ENCODE measurements at places on chromosomes 2 and 18.

DNA sequence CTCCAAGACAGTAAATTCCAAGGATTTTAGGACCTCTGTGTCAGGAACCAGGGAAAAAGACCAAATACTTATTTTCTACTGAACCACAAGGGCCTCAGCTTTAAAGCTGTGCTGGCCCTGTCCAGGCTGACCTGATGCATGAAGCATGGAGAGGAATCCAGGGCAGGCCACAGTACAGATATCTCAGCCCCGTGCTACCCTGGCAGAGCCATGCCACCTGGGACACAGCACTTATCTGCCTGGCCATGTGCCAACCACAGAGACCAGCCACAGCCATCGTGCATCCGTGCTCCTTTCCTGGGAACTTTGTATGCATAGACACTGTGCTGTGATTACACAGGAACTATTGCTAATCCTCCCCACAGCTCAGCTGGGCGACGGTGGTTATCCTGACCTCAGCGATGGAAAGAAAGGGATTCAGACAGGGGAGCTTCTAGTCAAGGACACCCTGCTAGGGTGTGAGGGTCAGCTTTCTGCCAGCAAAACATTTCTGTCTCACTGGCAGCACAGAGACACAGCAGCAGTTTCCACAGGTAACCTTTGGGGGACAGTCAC lies 687.4 kb upstream of the ID2 start:
- DNase-seq: no peak

DNA sequence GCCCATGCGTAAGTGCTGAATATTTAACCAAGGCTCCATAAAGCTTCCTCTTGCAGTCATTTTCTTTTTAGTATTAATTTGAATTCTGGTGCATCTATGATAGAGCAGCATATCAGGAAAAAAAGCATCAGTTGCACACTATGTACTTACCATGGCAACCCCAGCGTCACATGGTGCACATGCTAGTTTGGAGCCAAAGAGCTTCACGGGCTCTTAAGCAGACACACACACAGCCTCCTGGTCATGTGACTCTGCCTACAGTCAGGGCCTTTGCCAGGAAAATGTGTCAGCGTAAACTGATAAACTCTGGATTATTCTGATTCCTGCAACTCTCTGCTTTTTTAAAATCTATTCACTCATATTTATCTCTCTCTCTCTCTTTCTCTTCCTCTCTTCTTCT lies 30.2 kb downstream of the NYAP2 start:
- DNase-seq: no peak

DNA sequence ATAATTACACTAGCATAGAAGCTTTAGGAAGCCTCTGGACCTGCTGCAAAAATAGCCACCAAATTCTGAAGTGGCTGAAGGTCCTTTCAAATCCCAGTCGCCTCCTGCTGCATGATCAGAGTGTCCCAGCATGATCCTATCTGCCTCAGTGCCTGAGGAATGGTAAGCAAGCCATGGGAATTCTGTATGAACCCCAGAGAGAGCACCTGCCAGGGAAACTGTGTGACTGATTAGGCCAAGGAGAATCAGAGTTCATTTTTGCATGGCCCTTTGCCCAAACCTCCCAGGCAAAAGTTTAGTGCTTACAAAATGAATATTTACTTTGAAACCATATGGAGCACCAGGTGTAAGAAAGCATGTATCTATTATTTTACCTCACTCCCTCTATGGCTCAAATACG lies 221.4 kb downstream of the ARL4C start:
- DNase-seq: no peak

DNA sequence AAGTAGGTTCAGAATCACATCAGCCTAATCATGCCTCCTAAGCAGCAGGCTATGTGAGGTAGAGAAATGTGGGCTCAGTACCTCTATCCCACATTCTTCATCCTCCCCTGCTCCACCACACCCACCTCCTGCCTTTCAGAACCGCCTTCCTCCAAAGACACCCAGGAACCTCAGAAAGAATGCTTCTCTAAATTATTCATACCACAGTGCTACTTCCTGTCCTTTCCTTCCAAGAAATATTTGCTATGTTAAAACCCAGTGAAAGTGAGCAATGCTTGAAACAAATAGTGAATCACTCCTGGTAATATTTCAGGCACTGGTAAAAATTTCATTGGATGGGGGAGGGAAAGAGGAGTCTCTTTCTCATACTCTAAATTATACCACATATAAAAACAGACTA lies 24.0 kb upstream of the CREB1 start:
- peak; percentile 93 for DNase-seq

DNA sequence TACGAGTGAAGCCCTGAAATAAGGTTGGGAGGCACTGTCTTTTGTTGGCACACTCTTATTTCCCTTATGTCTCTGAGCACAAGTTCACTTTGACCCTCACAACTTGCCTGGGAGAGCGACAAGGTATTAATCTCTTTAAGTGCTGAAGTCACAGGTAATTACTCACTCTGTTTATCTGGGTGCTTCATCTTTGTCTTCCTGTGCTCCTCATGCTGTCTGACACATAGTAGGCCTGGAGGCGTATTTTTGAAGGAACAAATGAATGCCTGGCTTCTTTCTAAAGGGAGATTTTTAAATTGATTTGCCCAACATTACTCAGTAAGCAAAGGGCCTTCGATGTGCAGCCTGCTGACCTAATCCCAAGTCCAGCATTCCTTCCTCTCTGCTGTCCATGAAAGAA lies 507.1 kb upstream of the TNP1 start:
- DNase-seq: no peak

GRCh38 chr2:172261292-172261691 lies 158.6 kb upstream of the DLX2 start:
- peak; percentile 93 for DNase-seq

DNA sequence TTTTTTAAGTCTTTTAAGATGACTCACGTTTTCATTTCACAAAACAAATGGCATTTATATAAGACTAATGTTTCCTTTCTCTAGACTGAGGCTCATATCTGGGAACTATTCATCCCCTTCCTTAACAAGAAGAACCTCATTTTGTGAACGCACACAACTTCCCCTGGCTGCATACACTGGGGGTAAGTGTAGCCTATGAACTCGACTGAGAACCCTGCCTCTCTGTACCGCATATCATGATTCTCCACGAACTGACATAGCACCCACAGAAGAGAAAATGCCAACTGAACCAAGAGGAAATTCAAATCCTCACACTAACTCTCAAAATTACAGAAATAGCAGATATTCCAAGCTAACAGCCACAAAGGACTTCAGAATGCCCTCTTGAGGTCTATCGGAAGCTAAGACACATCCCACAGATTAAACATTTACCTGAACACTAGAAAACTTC lies 236.7 kb downstream of the TCF4 start:
- DNase-seq: no peak

- no peak for DNase-seq
These were observed 23.4 kb upstream of the TMEM37 start for GRCh38 chr2:119408221-119408619.

- DNase-seq: no peak
These were observed 610.2 kb downstream of the ZEB2 start for GRCh38 chr2:143909577-143910353.

DNA sequence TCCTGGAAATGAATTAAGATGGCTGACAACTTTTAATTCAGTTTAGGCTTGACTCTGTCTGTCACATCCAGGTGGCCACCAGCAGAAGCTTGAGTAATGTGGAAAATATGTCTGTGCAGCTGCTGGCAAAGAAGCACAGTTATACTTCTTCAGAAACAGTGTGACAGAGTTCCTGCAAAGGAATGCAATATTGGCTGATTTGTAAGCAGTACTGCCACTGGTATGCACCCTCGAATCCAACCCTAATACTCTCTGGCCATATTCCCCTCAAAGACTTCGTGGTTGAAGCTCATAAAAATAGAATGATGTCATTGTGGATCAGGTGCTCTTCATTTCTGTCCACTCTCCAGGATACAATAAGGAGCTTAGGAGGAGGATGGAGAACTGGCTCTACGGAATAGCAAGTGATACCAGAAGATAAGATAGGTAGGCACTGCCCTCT lies 86.2 kb downstream of the METTL8 start:
- DNase-seq: no peak

DNA sequence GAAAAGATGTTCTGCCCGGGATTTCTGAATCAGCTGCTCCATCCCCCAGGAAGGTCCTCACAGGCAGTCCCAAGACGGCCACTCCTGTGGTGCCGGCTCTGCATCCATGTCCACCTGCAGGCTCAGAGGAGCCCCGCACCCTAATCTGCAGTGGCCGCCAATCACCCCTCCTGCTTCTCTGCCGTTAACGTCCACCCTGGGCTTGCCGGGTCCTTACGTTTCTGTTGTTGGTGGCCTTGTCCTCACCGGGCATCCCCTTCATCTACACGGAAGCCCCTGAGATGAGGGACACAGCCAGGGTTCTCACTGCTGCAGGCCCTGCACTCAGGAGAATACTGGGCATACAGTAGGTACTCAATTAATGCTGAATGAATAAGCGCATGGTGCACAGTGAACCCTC lies 131.5 kb upstream of the SNTG2 start:
- DNase-seq: no peak

GRCh38 chr2:231280846-231281245 lies 82.4 kb downstream of the ARMC9 start:
- no peak for DNase-seq

DNA sequence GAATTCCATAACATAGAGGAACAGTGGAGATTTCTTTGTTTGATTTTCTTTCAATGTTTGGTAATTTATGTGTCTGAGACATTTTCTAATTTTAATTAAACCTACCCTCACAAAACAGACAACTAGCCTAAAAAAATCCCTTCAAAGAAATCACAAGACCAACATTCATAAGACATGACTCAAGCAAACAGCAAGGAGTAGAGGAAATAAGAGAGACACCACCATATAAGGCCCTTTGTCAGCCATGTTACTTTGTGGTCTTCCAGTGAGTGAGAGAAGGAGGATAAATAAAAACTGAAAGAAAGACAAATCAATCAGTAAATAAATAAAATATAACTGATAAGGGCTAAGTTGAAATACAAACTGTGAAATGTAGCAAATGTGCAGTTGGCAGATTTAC lies 830.8 kb upstream of the SLC39A10 start:
- no peak for DNase-seq

DNA sequence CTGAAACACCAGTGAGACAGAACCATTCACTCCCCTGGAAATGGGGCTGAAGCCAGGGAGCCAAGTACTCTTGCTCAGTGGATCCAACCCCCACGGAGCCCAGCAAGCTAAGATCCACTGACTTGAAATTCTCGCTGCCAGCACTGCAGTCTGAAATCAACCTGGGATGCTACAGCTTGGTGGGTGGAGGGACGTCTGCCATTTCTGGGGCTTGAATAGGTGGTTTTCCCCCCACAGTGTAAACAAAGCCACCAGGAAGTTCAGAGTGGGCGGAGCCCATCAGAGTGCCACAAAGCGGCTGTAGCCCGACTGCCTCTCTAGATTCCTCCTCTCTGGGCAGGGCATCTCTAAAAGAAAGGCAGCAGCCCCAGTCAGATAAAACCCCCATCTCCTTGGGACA lies 292.8 kb downstream of the LNPK start:
- DNase-seq: no peak

DNA sequence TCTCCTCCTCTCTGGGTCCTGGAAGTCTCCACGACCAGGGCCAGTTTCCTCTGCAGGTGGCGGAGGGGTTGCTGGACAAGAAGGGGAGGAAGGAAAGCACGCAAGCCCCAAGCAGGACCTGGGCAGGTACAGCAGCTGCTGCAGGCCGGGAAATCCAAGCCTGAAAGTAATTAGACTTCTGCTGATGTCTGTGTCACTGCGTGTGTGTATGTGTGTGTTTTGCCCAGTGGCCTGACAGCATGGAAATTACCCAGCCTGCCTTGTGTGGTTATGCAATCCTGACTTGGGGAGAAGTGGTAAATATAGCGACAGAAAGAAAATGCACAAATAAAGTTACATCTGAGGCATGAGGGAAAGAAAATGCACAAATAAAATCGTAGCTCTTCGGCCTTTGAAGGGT lies 121.8 kb upstream of the ZBTB14 start:
- no peak for DNase-seq

- no peak for DNase-seq
These were observed 329.6 kb upstream of the MAP2 start for GRCh38 chr2:209094221-209094620.

- no peak for DNase-seq
These were observed 672.2 kb upstream of the ACVR2A start for GRCh38 chr2:147172493-147173188.

DNA sequence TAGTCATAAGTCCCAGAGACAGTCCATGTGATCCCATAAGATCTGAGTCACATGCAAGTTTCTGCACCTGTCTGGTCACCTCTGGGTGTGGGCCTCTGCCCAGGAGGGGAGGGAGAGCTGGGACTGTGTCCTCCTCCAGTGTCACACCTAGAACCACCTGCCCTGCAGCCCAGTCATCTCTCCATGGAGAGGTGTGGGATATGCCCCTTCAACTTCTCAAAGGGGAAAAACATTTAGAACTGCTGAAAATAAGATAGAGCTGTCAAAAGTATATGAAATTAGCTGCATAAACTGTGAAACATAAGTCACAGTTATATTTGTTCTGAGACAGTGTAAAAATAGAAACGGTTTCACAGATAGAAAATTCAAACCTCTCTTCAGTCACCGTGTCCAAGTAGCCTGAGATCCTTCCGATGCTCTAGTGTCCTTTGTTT lies 55.4 kb downstream of the NGEF start:
- no peak for DNase-seq

- DNase-seq: no peak
These were observed 86.3 kb downstream of the NDUFA10 start for GRCh38 chr2:239938651-239939486.

GRCh38 chr2:124162256-124162655 lies 137.2 kb downstream of the CNTNAP5 start:
- no peak for DNase-seq

DNA sequence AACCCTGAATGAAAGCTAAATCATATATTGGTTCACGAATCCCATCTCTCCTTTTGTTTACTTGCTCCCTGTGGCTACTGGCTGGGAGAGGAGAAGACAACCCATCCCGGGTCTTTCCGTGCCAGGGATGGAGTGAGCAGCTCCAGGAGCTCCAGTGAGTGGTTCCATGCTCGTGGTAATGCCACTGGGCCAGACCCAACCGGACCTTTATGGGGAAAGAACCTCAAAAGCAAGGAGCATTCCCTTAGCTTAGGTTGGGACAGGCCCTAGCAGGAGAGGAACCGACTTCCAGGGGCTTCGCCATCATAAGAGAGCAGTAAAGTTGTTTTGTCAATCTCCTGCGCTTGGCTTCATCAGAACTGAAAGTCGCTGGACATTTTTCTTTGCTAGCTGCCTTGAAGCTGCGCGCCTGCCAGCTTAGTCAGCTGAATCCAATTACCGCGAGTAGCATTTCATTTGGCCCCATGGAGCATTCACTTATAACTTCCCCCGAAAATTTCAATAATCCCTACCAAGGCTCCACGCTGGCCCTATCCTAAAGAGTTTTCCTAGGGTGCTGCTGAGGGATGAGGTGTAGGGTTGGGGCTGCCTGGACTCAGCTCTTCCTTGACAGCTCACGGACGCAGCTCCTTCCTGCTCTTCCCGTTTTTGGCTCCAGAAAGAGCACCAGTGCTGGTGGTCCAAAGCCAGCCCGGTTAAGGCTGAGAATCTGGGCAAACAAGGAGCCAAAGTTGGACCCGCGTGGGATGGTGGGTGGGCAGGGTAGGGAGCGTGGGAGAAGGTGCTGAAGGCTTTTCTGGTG lies 4.9 kb downstream of the HOXD3 start:
- no peak for DNase-seq
